ENCODE measurements at places on chromosomes 1 and 21.

GRCh38 chr1:203592730-203593129, 33.9 kb upstream of the ATP2B4 start:
- peak; percentile 37 for DNase-seq

DNA sequence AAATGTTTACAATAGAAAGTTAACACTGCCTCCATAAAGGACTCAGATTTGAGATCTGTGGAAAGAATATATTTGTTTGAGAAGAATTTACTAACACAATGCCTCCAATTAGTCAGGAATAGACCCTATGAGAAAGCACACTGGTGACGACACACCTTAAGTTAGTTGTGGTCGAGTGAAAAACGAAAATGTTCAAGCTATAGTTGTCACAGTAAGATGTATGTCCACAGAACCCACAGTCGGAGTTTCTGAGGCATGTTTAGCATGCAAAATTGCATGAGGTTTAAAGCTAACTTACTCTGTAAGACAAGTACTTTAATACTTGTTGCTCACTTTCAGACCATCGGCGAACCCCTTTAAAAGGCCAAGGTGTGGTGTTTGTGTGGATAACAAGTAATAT, 69.9 kb upstream of the SIPA1L2 start:
- no peak for DNase-seq

- no peak for DNase-seq
These were observed 29.9 kb upstream of the POU3F1 start for GRCh38 chr1:38076455-38076854.

GRCh38 chr1:26984291-26984690, 9.2 kb upstream of the TRNP1 start:
- DNase-seq = no peak

- DNase-seq = peak; percentile 19
These were observed 829 bp downstream of the ADAR start for GRCh38 chr1:154607106-154607608.

GRCh38 chr1:64039390-64039926, 164.0 kb upstream of the UBE2U start:
- DNase-seq = peak; percentile 98

DNA sequence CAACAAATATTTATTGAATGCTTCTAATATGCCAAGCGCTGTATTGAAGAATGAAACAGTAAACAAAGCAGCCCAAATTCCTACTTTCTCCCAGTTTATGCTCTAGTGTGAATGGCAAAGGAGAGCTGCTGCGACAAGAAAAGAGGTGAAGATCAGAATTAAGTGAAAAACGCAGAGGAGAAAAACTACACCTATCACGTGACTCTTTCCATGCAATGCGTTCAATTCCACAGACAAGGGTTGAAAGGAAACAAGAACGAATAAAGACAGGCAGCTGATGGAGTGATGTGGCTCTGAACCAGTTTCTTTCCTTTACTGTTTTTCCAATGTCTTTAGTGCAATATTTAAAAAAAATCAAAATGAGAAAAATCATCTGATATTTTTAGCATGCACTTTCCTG, 23.6 kb downstream of the MT1HL1 start:
- no peak for DNase-seq

GRCh38 chr1:110390096-110390495, 730 bp downstream of the SLC16A4 start:
- DNase-seq = no peak

DNA sequence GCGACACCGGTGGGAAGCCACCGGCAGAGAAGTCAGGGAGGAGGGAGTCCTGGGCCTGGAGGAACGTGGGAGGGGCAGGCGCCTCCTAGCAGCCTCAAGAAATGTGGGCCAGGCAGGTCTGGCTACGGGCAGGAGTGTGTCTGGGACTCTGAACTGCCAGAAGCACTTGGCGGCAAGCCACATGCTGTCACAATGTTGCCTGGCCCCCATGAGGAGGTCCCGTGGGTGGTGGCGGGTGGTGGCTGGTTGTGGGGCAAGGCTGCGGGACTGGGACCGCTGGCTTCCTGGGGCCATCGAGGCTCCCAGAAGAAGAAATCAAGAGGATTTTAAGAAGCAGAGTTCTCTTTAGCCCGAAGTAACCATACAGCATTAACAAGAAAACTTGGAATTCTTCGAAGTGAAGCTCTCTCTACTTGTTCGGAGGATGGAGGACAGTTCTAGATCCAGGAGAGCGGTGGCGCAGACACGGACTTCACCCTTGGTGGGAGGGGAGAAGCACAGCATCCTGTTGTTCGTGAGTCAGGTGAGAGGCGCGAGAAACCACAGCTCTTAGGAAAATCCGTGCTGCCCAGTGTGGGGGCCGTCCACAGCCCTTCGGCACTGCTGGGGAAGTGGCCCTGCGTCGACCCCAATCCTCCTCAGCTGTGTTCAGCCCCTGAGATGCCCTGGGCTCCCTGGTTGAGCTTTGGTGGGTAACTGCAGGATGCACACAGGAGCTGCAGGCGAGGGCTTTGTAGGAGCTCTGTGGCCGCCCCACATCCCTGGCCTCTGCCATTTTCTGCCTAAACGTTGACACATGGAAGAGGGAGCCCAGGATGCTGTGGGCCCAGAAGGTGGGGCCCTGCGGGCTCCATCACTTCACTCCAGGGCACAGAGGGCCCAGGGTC, 12.4 kb downstream of the SKI start:
- no peak for DNase-seq

GRCh38 chr1:235102993-235103411, 25.6 kb downstream of the TOMM20 start:
- DNase-seq = no peak

DNA sequence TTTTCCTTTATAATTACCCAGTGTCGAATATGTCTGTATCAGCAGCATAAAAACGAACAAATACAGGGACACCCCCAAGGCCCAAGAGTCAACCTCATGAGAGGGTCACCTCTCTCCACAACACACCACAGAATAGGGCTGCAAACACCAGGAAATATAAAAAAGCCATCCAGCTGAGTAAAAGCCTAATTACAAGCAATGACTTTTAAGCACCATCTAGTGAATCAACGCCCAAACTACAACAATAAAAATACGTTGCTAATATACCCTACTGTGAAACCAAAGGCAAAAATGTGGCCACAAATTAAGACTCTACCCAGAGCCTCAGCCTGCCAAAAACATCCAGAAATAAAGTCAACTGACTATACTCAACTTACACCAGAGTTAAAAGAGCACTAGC, 817.9 kb upstream of the NEGR1 start:
- DNase-seq = no peak

DNA sequence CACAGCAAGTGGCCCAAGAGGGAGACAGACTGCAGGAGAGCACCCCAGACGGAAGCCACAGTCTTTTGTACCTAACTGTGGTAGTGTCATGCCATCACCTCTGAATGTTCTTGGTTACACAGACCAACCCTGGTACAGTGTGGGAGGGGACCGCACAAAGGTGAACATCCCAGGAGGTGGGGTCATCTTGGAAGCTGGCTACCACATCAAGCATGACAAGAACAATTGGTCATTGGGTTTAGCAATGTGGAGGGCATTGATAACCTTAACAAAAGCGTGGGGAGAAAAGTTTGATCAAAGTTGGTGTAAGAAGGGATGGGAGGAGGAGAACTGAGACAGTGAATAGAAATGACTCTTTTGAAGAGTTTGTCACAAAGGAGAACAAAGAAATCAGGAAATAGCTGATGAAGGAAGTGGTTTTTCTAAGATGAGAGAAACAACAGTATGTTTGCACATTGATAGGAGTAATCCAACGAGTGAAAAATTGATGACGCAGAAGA, 87.1 kb upstream of the CACNA1E start:
- DNase-seq = no peak

- peak; percentile 24 for DNase-seq
These were observed 28.5 kb upstream of the SELENON start for GRCh38 chr1:25771221-25772114.

DNA sequence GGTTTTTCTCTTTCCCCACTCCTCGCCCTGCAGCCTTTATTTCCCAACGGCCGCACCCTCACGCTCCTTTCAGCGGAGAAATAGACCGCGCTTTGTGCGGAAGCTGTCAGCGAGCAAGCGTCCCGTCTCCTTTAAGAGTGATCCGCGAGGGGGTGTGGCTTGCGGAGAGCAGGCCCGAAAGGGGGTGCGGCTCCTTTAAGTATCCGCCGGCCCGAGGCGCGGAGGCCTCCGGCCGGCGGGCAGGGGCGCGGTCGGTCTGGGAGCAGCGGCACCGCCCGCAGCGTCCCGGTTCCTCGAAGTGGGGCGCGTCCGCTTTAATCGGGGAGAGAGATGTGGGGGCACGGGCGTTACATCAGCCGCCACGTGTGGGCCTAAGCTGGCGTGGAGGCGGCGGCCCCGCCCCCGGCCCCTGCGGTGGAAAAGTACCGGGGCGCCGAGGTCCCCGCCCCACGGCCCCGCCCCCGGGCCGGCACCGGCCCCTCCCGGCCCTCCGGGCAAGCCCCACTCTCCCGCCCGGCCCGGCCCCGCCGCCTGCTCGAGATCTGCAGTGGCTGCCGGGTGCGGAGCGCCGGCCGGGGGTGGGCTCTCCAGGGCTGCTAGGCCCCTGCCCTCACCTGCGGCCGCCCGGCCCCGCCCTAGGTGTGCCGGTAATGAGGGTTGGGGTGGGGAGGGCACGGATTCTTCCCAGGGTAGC, 1.2 kb downstream of the SLC6A9 start:
- DNase-seq = peak; percentile 85

- DNase-seq = no peak
These were observed 11.5 kb downstream of the TNFSF4 start for GRCh38 chr1:173195596-173196088.

- no peak for DNase-seq
These were observed 12.3 kb upstream of the SLC30A10 start for GRCh38 chr1:219940707-219941106.

- DNase-seq = no peak
These were observed 33.9 kb upstream of the TSNAX start for GRCh38 chr1:231494439-231495110.

DNA sequence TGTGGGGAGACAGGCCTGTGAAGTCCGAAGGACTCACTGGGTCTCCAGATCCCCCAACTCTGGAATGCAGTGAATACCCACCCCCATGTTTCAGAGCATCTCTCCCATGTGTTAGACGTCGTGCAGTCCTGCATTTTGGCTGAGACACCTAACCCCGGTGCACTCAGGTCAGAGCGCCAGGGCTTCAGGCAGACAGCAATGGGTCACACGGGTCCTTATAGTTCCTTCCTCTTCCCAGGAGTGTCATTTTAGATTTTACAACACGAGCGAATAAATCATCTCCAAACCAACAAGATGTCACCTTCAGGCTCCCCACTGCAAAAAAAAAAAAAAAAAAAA, 5.1 kb downstream of the PRRX1 start:
- no peak for DNase-seq

DNA sequence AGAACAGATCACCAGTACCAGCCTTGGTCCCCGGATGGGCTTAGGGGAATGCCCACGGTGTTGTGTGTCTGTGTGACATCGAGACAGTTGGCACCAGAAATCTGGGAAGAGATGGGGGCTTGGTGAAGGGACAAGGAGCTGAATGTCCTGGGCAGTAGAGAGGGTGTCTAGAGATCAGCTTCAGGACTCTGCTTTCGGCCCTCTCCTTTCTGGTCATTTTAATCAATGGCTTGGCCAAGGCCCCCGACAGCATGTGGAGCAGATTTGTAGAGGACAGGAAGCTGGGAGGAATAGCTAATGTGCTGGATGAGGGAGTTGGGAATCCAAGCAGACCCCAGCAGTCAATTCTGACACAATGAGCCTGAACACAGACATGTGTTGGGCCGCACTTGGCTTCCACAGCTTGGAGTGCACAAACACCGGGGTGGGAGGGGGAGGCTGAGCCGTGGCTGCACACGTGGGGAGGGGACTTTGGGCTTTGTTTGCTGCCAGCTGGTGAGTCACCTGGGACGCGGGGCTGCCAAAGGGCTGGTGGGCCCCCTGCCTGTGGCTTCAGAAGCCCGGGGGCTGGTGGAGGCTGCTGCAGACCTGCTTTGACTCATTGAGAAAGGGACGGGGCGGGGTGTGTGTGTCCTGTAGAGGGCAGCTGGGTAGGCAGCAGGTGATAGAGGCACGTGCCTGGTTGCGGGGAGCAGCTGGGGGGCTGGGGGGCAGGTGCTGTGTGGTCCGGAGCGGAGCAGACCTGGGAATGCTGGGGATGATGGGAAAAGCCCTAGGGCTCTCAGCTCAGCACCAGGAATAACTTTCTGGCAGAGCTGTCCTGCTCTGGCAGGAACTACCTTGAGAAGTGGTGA, 20.9 kb downstream of the SLC1A7 start:
- peak; percentile 29 for DNase-seq

Data from HT1080 (cell line).